ENCODE measurements at places on chromosomes 6 and 20. TPM values are rescaled to one million over a fixed set of nuclear protein-coding genes. Genes with fewer than 3 reads are reported as not detected.

Gene ARFGAP1
- 94.8 TPM for total RNA-seq

Gene IL17A
- total RNA-seq, result not detected

Gene SAPCD1
- total RNA-seq, result 2.8 TPM

Gene PAK5
- 0.13 TPM for total RNA-seq

Gene ZNF391
- total RNA-seq, result 8.0 TPM

Gene DDR1
- 234 TPM for total RNA-seq

Gene TAP2
- total RNA-seq, result 40.1 TPM

Gene KIF3B
- total RNA-seq, result 35.4 TPM

Gene C6orf141
- 1.6 TPM for total RNA-seq

Gene BPIFB2
- not detected for total RNA-seq

Gene TRIM38
- total RNA-seq, result 20.2 TPM
